ENCODE measurements at places on chromosomes 16 and 17.
A peak's percentile ranks its signal among the peaks of the same experiment; 100 is the strongest.

- DNase-seq: no peak
These were observed 8.8 kb downstream of the ADAT1 start for GRCh38 chr16:75614066-75614897.

DNA sequence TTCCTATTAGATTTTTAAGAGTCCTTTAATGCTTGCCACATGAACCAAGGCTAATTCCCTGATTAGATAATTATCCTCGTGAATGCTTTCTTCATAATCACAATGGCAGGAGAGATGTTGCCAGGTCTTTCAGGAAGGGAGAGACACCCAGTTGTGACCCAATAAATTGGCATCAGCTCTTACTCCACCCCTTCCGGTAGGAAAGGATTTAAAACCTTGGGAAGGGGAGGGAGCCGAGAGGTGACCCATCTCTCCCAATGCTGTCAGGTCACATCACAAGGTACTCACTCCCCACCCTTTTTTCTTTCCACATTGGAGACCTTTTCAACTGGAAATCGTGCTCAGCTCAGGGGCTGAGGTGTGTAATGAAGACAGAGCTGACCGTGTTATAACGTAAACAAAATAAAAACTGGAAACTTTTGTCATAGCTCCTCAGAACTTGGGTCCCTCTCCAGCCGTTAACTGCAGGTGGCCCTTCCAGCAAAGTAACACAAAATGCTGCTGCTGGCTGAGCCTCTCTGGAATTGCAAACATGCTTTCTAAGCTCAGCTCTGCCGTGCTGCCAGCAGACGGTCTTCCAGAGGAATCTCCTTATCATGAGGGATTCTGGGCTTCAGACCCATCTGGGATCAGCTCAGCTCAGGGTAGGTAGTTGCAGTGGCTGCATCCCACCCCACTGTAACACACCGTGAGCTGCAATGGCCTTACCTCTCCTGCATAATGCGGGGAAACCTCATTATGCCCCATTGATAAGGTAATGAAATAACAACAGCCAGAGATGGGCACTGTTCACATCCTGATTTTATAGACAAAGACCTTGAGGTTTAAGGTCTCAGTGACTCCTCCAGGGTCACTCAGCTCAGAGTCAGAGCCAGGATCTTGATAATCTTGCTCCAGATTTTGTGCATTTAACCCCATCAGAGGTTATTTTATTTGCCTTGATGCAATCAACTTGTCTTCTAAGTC, 15.6 kb downstream of the TMEM100 start:
- no peak for DNase-seq

GRCh38 chr17:62105357-62105756, 40.3 kb upstream of the MED13 start:
- no peak for DNase-seq

DNA sequence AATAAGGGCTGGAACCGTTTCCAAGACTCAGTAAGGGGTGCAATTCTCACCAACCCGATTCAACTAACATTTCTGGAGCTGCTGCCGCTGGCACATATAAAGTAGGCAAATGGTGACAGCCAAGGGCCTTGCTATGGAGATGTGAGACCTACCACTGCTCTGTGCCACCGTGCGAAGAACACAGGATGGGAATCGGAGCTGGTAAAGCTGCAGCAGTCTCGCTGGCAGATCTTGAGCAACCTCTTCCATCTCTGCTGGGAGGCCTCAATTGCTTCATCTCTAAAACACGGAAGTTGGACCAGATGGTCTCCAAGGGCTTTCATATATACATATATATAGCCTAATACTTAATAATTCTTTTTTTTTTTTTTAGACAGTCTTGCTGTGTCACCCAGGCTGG, 128.9 kb upstream of the RCVRN start:
- DNase-seq: no peak

GRCh38 chr17:10754861-10755591, 25.2 kb upstream of the TMEM220 start:
- DNase-seq: no peak

- peak; percentile 56 for DNase-seq
These were observed 35.1 kb downstream of the IGF2BP1 start for GRCh38 chr17:49031965-49032928.

DNA sequence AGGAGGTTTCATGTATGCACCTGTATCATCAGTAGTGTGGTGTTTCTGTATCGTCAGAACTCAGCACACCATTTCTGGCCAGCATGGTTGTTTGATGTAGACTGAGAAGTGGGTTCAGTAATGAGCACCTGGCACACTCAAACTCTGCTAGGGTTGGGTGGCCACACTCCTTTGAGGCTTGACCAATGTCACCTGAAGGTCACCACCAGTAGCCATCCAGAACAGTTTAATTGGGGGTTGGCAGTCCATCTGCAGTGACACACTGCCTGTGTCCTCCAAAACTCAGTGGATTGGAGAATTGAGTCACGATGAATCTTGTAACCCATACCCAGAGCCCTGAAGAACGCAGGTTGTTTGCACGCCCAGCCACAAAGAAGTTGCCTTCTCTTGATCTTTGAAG, 86.8 kb upstream of the HSBP1 start:
- no peak for DNase-seq

DNA sequence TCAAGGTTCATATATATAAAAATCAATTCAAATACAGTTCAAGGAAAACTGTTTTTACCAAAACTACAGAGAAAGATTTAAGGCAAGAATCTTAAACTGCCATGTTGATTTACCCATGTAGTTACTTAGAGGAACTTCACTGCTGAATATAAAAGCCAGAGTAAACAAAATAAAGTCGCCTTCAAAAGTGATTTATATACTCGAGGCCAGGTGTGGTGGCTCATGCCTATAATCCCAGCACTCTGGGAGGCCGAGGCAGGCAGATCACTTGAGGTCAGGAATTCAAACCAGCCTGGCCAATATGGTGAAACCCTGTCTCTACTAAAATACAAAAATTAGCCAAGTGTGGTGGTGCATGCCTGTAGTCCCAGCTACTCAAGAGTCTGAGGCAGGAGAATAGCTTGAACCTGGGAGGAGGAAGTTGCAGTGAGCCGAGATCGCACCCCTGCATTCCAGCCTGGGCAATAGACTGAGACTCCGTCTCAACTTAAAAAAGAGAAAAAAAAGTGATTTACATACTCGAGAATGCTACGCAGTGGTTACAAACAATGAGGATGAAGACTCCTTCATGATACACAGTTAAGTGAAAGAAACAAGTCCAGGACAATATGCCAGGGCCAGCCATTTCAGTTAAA, 54.1 kb upstream of the CNEP1R1 start:
- no peak for DNase-seq

DNA sequence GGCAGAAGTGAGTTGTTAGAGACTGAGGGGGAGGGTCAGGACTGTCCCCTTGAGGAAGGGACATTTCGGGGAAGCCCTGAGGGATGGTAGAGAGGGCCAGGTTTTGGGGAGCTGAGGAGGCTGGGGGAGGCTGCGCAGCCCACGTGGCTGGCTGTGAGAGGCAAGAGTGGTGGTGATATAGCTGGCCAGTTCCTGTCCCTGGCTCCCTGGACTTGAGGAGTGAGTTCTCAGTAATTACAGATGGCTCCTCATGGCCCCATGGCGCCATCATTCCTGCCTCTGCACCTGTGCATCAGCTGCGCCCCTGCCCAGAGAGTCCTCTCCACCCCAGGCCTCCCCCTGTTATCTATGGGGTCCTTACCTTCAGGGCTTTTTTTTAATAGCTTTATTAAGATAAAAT, 30.3 kb downstream of the MPRIP start:
- no peak for DNase-seq

GRCh38 chr17:77111934-77112296, 28.9 kb upstream of the SEC14L1 start:
- DNase-seq: no peak

DNA sequence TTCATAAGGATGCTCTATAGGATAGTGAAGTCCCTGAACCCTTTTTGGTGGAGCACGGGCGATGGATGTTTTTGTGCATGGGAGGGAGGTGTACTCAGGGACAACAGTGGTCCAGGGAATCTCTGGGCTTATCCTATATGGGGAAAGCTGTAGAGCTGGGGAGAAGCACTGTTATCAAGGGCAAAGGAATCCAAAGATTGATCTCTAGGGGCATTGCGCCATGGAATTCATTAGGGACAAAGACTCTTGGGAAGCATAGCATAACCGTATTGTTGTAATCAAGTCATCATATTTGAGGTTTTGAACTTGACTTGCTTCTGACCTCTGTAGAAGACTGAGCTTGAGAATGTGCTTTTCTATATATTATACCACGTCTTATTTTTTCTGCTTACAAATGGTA, 172.9 kb upstream of the ZFHX3 start:
- DNase-seq: no peak

- no peak for DNase-seq
These were observed 20.7 kb downstream of the TOX3 start for GRCh38 chr16:52526116-52526828.

DNA sequence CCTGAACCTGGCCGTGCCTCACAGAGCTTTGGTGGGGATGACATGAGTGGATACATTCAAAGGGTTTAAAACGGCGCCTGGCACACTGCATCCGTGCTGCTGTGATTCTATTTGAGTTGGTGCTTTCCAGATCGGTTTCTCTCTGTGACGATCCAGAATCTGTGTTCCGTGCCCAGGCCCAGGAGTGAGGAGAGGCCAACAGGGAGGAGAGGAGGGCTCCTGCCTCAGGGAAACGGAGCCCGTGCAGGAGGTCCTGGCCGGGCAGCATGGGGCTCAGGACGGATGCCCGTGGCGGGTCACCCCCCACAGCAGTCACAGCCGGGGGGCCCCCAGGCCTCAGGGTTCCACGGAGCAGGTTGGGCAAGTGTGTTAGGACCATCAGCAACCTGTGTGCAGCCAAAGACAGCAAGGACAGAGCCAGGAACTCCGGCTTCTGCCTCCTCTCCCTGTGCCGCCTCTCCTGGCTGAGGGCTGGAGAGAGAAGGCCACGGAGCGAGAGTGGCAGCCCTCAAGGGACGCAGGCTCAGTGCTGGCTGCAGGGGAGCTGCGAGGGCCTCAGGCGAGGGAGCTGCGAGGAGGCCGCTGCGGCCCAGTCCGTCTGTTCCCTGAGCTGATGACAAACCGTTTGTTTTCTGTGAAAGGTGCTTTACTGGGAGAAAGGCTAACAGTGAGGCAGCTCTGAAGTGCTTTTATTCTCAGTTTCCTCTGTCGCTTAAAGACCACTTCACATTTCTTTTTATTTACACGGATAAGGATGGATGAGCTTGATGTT, 99.3 kb downstream of the METRNL start:
- DNase-seq: peak; percentile 88

DNA sequence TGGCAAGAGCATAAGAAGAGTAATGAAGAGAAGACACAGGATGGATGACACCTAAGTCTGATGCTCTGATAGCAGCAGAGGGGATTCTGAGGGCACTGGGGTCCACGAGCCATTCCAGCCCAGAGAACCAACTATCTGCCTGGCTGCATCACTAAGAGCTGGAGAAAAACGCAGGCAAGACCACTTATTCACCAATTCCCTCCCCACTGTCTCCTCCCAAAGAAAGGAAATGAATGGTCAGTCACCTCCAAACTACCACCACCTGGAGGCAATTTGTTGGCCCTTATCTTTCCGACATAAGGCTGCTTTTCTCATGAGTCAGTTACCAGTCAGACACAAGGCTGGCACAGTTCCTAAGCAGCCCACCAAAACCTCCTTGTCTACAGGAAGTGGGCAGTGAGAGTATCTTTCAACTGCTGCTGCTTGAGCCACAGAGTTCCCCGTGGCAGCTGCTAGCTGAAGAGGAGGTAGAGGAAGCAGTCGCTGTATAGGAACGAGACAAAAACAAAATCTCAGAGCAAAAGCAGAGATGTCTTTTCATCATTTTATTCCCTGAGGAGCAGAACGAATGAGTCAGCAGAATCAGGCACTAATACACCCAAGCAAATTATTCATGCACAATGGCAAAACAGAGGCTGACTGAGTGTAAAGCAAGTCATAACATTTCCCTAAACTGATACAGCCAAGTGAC, 111.1 kb downstream of the SMG6 start:
- DNase-seq: no peak

GRCh38 chr17:163514-164098, 17.8 kb downstream of the DOC2B start:
- DNase-seq: no peak

DNA sequence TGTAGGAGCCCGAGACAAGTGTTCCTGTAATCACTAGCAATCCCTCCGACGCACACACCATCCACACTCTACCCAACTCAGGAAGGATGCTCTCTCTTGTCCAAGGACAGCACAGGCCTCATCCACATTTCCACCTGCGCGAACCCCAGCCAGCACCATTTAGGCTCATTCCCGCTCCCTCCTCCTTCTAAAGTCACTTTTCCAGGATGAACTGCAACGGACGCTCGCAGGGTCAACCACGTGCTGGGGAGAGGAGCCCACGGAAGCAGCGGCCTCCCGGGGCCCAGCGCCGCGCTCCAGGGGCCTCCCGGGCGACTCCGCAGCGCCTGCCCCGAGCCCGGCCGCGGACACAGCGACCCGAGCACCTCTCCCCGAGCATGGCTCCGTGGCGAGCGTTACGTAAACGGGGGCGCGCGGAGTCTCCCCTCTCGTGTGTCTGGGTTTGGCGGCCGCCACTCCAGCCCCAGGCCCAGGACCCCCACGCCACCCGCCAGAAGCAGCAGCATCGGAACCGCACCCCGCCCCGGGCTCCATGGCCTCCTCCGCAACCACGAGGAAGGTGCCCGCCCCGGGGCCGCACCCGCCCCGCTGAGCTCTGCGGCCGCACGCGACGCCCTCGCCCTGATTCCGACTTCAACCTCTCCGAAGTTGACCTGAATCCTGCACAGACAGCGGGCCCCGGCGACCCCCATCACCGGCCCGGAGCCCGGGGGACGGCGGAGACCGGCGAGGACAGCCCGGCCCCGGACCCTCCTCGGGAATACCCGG, 668 bp downstream of the USP36 start:
- no peak for DNase-seq

DNA sequence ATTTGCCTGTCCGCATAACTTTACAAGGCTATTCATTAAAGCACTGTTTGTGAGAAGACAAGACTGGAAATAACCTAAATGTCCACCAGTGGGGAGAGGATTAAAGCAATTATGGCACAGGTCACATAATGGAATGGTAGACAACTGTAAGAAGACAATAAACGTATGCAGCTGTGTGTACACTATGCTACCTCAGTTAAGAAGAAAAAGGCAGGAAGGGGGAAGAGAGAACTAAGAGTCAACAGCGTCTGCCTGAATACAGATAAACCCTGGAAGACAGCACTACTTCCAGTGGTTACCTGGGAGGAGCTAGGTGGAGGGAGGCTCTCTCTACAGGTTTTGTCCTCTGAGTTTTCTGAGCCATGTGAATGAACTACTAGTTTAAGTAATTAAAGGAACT, 15.3 kb downstream of the CREBBP start:
- DNase-seq: no peak

- no peak for DNase-seq
These were observed 1.9 kb upstream of the DNASE1 start for GRCh38 chr16:3652373-3653195.

DNA sequence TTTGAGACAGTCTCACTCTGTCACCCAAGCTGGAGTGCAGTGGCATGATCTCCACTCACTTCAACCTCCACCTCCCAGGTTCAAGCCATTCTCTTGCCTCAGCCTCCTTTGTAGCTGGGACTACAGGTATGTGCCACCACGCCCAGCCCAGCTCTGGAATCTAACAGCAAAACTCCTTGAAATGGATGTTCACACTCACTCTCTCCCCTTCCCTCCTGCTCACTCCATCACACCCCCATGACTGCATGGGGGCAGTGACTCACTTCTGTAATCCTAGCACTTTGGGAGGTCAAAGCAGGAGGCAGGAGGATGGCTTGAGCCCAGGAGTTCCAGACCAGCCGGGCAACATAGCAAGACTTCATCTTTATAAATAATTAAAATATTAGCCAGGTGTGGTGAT, 11.1 kb upstream of the TFAP4 start:
- DNase-seq: no peak

All from NCI-H1092 (cell line).